GM23338 (cell line): ENCODE measurements at places on chromosomes 2 and 18. TPM values are rescaled to one million over a fixed set of nuclear protein-coding genes. Genes with fewer than 3 reads are reported as not detected.

DNA sequence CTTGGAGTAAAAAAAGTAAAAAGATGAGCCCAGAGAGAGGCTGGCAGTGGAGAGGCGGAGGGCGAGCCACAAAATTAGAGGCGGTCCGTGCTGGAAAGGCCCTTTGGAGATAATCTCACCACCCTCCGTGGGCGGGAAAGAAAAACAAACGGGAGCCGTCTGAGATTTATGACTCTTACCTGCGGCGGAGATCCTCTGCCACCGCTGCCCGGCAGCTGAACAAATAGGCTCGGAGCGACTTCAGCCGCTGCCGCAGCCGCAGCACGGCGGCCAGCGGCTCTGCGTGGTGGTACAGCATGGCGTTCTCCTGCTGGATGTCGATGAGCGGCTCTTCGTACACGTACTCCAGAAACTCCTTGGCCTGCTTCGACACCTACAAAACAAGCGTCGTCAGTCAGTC is 94.6 kb downstream of the PLEKHM3 start:
- peak; percentile 25 for DNase-seq

- peak; percentile 29 for DNase-seq
Measured at GRCh38 chr2:221911890-221912289, 339.8 kb upstream of the EPHA4 start.

- no peak for DNase-seq
Measured at GRCh38 chr2:178998539-178998938, 51.4 kb downstream of the CCDC141 start.

GRCh38 chr18:32093102-32093511 is 1.4 kb downstream of the RNF138 start:
- peak; percentile 76 for DNase-seq

The TLX2 gene
- 0.21 TPM in 1 of 2 replicates, not detected in the other for total RNA-seq
